ENCODE measurements at places on chromosomes 12 and 14.

GRCh38 chr14:101561145-101561896, at the start of gene DIO3:
DIO3 (plus strand) TSS chr14:101561495.
- peak; percentile 67 for DNase-seq

GRCh38 chr14:98408713-98409112, 863.3 kb downstream of the BCL11B start:
- DNase-seq: no peak

DNA sequence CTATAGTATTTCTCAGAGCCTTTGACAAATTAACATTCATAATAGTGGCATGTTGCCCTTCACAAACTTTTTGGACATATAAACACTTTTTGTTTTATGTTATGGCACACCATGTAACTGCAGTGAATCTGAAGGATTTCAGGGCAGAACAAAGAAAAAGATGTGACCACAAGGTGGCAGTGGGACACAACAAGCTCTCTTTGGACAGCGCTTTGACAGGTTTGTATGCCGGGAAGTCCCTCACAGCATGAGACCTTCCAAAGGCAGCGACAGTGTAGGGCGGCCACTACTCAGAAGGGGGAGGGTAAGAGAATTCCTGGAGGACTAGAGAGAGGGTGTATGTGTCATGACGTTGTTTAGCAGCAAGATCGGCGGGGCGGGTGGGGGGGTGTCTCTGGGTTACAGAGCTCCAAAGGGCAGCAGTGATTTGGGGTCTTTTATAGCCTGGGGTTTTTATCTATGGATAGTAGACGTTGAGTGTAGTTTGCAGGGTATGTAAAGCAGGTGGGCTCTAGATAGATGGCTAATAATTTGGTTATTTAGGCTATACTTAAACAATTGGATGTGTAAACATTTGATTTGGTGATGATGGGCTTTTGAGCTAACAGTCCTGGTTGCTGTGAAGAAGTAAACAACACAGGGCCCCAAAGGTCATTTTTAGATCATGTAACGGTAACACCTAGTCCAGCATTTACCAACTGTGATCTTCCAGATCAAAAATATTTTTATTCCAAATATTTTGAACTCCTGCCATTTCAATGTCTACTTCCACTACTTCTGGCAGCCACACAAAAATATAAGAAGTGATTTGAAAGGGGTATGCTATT, 22.9 kb downstream of the ETFBKMT start:
- DNase-seq: peak; percentile 46

DNA sequence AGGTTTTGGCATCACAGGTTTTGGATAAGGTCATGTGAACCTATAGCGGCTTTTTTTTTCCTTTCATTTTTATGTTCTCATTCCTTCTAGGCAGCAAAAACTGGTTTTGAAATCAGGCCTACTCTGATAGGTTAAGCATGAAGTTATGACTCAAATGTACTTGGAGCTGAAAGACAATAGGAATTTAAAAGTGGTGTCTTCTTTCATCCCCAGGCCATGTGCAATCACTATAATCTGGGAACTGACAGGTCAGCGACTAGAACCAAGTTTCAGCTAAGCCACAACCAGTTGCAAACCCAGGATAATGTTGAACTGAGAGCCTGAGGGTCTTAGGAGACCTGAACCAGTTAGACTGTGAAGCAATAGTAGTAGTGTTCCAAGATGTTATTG, 74.3 kb downstream of the ANO6 start:
- no peak for DNase-seq

DNA sequence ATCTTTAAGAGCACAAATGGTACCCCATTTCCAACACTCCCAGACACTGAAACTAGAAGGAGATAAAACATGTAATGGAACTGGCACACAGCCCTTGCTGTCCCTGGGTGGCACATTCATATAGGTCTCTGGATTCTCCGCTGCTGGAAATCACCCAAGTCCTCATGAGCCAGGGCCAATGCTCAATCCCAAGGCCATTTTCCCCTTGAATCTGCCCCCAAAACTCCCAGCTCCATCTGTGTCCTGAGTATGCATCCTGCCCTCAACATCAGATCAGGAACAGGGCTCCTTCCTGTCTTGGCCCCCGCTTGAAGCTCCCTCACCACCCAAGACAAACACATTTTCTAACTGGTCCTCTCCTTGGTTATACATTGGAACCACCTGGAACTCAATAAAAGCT, 24.6 kb downstream of the KRT76 start:
- DNase-seq: no peak

DNA sequence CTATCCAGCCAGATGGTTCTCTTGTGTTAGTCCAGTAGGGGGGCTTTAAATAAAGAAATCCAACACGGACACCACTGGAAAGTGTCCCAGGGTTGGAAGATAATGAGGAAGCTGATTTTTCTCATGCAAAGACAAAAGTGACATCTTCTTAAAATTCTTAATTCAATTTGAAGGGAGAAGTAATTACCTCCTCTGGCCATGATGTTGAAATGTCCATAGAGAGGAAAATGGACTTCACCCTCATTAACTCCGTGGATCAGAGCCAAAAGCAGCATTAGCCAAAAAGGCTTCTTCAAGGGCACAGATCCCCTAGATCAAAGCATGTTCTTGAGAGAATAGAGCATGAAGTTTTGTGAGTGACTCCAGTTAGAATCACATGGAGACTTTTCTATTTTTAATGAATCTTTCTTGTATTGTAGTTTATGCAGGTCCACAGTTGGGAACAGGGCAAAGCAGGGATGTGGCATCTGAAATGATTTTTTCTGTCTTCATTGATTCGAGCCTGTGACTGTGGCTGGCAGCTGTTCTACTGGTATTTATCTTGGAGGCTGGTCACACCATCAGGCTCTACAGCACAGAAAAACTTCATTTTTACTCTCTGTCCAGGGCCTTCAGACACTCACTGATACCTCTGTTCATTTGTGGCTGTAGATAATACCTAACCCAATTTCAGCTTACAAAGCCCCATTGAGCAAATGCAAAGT, 1002.5 kb downstream of the AACS start:
- no peak for DNase-seq

DNA sequence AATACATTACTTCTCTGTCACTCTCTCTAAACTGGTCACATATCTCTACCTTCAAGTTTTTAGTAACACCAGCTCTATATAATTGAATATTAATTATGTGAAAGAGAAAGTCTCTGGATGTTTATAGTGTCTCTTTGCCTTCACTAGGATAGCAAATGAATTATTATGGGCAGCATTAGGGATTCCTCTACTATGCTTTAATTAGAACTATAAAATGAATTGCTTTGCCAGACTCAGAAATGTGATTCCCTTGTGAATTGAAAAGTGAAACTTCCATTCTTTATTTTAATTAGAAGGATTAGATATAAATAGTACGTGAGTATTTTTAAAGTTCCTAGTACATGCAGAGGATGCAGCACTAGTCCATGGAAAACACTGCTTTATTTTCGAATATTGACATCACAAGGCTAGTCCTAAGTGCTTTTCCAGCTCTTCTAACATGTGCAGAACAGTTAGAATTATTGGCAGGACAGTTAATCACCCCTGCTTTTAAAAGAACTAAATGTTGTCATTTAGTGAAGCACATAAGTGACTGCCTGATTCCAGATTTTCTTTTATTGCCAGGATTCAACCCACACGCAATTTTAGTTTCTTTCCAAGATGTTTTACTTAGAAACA, 23.0 kb upstream of the REP15 start:
- no peak for DNase-seq

- no peak for DNase-seq
These were observed 26.8 kb upstream of the CEBPE start for GRCh38 chr14:23145794-23146350.

DNA sequence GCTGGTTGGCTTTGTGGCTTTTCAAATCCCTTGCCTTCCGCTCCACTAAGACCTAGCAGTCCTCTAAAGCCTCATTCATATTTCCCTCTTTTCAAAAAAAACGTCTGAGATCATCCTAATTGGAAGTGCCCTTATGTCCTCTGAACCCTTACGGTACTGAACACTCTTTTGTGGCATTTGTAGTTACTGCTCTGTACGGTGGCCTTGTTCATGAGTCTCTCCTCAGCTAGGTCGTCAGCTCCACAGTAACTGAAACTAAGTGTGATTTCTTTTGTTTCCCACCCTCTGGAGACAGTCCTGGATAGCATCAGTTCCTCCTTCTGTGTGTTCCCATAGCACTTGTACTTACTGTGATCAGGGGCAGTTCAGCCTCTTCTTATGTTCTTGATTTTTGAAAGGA, 49.7 kb downstream of the DAAM1 start:
- DNase-seq: no peak

- no peak for DNase-seq
These were observed 139.3 kb downstream of the TTC7B start for GRCh38 chr14:90676912-90677311.

DNA sequence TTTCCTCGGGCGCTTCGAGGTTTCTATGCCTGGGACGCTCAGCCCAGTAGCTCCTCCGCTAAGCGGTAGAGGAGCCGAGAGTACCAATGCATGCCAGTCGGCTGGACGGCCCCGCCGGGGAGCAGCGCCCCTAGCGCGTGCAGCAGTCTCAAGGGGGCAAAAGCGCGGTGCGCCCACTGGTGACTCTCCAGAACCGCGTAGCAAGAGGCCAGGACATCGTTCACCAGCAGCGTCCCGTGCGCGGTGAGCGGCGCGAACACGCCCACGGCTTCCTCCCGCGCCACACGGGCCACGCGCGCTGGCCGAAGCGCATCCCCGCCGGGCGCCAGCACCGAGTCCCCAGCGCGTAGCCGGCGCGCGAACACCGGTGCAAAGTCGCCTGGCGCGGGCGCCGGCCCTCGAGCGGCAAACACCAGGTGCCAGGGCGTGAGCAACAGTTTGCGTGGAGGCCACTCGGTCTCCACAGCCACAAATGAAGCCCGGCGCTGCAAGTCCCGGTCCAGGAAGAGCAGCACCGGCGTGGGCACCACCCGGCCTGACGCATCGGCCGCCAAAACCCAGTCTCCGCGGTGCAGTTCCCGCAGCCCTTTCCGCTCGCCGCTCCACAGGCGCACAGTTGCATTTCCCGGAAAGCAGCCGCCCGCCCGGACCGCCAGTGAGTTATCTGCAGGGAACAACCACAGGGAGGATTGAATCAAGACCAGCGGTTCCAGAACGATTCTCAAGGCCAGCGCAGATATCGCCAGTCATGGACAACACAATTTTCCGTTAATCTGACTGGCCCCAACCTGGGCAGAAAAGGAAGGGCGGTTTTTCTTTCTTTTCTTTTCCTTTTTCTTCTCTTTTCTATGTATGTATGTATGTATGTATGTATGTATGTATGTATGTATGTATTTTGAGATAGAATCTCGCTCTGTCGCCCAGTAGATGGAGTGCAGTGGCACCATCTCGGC, 4.5 kb downstream of the DHH start:
- peak; percentile 36 for DNase-seq

DNA sequence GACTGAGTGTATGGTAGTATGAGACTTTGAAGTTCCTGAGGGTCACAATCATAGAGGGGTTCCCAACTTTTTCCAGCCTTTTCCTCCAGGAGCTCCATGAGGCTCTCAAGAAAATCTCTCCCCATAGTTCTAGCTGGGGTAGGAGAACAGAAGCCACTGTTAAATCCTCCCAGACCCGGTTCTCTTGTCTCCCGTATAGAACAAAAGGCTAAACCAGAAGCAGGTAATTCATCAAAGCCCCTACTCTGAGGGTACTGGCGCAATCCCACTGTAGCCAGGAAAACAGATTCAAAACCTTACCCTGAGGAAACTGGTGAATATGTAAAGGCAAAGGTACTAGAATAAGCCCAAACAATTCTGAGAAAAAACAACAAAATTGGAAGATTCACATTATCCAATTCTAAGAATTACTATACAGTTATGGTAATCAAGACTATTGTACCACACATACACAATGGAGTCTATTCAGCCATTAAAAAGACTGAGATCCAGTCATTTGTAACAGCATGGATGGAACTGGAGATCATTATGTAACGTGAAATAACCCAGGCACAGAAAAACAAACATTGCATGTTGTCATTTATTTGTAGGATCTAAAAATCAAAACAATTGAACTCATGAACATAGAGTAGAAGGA, 20.5 kb downstream of the OR8S1 start:
- no peak for DNase-seq

DNA sequence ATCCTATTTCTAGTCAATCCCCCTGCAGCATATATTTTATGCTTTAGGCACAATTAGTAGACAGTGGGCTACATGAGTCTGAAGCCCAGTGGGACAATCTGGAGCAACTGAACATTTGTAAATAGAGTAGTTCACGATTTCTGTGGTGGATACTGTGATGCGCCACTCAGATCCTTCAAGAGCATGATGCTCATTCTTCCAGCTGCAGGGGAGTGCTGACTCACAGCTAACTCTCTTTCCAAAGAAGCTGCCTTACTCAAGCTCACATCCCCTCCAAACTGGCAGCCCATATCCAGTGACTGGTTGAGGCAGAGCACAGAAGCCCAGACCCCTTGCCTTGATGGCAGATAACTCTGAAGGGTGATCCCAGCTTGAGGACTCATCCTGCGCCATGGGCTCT, 224.2 kb upstream of the EEA1 start:
- no peak for DNase-seq

GRCh38 chr12:75909714-75910656, 121.6 kb downstream of the PHLDA1 start:
- no peak for DNase-seq

DNA sequence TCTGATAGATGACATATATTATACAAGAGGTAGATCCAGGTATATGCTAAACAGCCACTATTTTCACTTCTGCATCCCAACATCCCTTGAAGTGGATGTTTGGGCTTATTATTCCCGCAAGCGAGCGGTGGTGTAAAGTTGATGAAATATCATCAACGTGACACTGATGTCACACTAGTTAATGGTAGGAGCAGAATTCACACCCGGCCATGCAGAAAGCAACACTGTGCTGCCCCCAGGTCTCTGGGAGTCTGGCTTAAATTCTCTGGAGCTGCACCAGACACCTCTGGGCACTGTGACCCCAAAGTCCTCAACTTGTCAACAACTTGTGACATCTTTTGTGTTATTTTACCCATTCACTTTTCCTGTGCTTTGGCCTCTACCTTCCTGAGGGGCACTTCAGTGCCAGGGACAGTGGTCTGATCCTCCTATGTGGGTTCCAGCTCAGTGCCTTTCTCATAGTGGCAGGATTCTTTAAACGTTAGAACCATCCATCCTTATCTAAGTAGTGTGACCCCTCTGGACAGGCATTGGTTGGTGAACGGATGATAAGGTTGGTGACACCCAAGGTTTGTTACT, 952 bp downstream of the DRAM1 start:
- no peak for DNase-seq

DNA sequence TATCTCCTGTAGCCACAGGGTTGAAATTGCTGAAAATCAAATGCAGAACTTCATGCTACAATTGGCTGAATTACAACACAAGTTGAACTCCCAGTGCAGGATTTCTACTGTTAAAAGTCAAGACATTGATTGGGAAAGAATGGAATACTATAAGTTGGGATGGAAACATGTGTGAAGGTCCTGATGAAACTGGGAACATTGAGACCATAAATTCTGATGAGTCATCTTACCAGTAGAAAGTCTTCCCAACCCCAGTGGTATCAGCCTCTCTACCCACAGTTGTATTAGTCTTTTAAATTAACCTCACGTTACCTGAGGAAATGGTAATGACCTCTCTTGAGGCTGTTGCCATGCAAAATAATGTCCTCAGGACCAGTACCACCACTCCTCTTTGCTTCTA, 27.4 kb upstream of the DYRK2 start:
- no peak for DNase-seq

GRCh38 chr12:114694436-114695304, 10.7 kb upstream of the TBX3 start:
- DNase-seq: no peak

All from neural crest cell (in vitro differentiated cells).